ENCODE measurements at places on chromosomes 16 and 17.
A peak's percentile ranks its signal among the peaks of the same experiment; 100 is the strongest.

- peak; percentile 48 for DNase-seq
Observed at GRCh38 chr16:49498264-49498663, 124.7 kb downstream of the C16orf78 start.

GRCh38 chr17:72005332-72006163, 115.3 kb upstream of the SOX9 start:
- DNase-seq = no peak

DNA sequence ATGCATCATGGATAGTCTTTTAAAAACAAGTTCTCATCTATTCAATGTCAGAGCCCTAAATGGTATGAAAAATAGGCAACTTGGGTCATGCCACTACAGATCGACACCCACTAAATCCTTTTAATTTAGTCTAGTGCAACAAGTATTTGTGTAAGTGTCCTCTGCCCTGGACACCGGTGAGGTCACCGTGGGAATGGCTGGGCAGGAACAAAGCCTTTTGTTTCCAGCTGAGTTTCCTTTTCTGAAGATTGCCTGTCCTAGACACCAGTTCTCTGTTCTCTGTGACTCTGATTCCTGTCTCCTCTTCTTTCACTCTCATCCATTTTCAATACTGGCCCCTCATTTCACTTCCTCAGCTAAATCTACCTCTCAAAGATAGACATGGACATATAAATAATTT, 446.5 kb downstream of the MAF start:
- no peak for DNase-seq

GRCh38 chr17:32903774-32904673, 23.9 kb upstream of the TMEM98 start:
- no peak for DNase-seq

DNA sequence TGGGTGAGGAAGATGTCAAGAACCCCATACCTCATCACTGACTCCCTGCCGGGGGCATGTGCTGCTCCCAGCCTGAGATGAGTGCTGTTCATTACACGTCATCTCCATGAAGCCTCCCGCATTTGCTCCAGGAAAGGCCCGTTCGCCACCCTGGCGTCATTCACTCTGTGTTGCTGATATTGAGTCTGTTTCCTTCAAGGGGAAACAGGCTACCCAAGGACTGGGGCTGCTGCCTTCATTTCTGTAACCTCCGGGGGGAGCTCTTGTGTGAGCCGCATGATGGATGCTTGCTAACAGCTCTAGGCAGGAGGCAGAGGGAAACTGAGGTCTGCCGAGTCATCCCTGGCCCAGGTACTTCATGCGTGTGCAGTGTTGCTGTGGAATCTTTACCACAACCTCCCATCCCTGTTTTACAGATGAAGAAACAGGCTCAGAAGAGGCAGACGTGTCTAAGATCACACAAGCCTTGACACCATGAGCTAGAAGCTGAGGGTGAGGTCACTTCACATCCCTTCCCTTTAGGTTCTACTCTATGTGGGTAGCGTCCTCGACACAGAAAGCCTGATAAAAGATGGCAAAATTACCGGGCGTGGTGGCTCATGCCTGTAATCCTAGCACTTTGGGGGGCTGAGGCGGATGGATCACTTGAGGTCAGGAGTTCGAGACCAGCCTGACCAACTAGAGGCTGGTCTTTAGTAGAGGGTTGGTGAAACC, 3.5 kb upstream of the ARMC5 start:
- DNase-seq = no peak

All from spleen (tissue), 13 donors.